Activated T-helper 2 cell treated with anti-CD3 and anti-CD28 coated beads, Interferon-gamma antibody, Interleukin-2, Interleukin-4, amounts not matched to agents 10 μg/mL and 5 μg/mL and 100 μg/mL, durations not matched to agents 14 hours and 24 hours and 36 hours (primary cell): ENCODE measurements at places on chromosomes 6 and 20.
A peak's percentile ranks its signal among the peaks of the same experiment; 100 is the strongest.

GRCh38 chr20:39886650-39887190 lies 802.3 kb downstream of the MAFB start:
- no peaks in the 10 kb centered on the region for H3K4me1 ChIP-seq
- H3K4me3 ChIP-seq, result no peak overlapping the region
- no peaks in the 10 kb centered on the region for H3K27me3 ChIP-seq
- no peaks in the 10 kb centered on the region for H3K36me3 ChIP-seq
- no peak overlapping the region for H3K27ac ChIP-seq

DNA sequence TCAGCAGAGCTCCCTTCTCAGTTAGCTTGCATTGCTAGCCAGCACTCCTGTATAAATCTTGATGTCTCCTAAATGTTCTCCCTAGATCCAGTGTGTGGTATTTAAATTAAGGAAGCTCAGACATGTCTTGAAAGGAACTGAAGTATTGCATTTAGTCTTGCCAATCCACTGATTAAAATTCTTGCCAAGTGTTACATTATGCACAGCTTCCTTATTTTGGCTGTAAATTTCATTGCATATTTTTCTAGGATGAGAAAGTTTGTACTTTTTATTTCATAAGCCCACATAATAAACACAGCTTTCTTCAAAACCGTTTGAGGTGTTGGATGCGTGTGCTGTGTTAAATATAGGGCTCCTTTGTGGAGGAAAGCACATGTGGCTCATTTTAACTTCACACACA lies 329.8 kb upstream of the FLRT3 start:
- H3K4me3 ChIP-seq, result no peak overlapping the region
- no peaks in the 10 kb centered on the region for H3K36me3 ChIP-seq
- no peak overlapping the region for H3K27ac ChIP-seq

DNA sequence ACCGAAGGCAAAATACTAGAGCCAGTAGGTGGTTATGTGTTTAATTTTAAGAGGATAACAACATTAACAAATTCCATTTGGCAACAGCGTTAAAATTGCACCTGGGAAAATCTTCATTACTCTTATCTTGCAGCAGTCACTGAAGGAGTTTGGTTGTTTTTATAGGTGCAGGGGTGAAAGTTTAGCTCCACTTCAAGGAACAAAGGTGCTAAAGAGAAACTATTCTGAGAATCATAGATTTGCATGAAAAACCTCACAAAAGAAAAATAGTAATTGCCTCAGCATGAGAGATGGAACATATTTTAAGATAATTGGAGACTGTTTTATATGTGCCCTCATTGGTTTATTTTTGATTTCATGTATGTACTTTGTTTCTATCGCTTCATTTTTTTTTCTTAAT lies 444.4 kb downstream of the UTRN start:
- peaks cover 41% of the 10 kb centered on the region for H3K36me3 ChIP-seq
- H3K4me3 ChIP-seq, result no peak overlapping the region
- H3K4me1 ChIP-seq, result peaks cover 29% of the 10 kb centered on the region
- peak overlapping the region; percentile 64 for H3K27ac ChIP-seq
- DNase-seq, result no peak

- no peak overlapping the region for H3K4me3 ChIP-seq
- peaks cover 22% of the 10 kb centered on the region for H3K4me1 ChIP-seq
- DNase-seq, result no peak
- H3K36me3 ChIP-seq, result peaks cover 81% of the 10 kb centered on the region
These were observed 60.2 kb upstream of the NEDD9 start for GRCh38 chr6:11292594-11293236.

DNA sequence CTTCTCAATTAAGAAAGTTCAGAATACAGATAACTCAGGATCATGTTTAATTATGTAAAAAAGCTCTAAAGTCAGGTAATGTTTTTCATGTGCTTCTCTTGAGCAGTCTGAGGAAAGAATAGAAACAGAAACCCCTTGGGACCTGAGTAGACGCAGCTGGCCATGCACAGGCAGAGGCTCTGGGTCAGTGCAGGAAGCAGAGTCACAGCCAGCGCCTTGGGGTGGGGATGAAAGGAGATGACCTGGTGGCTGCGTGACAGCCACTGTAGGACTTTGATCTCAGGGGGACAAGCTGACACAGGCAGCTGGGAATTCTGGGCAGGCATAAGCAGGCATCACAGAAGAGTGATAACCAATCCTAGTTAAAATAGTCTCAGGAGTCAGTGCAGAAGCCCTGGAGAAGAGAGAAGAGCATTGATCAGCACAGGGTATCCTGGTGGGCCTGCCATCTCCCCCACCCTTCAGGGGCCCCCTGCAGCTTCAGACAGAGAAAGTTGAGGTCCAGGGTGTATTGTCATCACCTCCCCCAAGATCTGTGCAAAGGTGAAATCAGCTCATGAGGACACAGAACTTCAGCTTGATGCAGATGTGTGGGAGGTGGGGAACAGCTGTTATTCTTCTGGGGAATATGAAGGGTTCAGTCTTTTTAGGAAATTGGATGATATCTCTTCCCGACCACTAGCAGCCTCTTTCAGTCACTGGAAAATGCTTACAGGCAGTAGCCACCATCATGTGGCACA lies 6.4 kb downstream of the HLA-DQB1 start:
- H3K36me3 ChIP-seq, result peaks cover 24% of the 10 kb centered on the region
- H3K4me1 ChIP-seq, result peaks cover 38% of the 10 kb centered on the region
- DNase-seq, result no peak
- H3K27ac ChIP-seq, result peak overlapping the region; percentile 35
- no peak overlapping the region for H3K4me3 ChIP-seq
- peaks cover 20% of the 10 kb centered on the region for H3K27me3 ChIP-seq

DNA sequence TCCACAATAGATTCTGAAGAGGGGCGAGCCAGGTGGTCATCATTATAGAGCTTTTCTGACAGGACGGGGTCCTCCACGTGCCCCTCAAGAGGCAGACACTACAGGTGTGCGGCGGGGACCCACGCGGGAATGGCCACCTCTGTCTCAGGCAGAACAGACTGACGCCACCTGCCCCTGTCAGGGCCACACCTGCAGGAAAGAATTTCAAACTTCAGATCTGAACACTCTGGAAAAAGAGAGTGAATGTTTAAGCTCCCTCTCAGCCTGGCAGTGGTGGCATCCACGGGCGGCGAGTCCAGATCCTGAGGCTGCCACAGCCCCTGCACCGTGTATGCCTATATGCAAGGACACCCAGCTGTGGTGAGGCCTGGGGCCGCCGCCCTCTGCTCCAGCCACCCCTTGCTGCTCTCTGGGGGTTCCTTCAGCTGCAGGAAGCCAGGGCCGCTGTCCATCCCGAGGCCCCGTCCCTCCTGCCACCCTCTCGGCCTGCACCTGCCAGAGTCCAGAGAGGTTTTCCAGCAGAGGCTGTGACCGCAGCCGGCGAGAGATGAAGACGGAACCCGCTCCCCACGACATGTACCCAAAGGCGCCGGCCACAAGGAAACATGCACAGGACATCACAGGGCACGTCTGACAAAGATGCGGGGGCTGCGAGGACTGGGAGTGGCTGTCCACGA lies 234.9 kb downstream of the ERMARD start:
- no peak for DNase-seq
- H3K36me3 ChIP-seq, result no peaks in the 10 kb centered on the region
- H3K27ac ChIP-seq, result no peak overlapping the region
- no peak overlapping the region for H3K4me3 ChIP-seq
- H3K4me1 ChIP-seq, result peaks cover 12% of the 10 kb centered on the region
- H3K27me3 ChIP-seq, result no peaks in the 10 kb centered on the region

DNA sequence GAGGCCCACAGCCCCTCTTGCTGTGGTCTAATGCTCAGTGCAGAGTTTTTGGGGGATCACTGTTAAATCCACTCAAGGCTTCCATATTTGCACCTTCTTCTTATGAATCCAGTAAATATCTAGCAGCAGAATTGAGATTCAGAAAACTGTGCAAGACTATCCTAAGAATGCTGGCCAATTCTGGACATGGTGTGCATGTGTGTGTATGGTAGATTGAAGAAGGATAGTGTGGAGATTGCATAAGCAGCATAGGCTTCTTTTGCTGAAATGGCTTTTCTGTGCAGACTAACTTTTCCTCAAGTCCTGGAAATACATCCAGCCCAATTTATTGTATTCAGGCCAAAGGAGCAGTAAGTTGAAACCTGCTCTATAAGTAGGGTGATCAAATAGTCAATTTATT lies 39.7 kb downstream of the FBXO9 start:
- no peaks in the 10 kb centered on the region for H3K27me3 ChIP-seq
- H3K27ac ChIP-seq, result no peak overlapping the region
- H3K36me3 ChIP-seq, result peaks cover 13% of the 10 kb centered on the region
- H3K4me3 ChIP-seq, result no peak overlapping the region
- peaks cover 9% of the 10 kb centered on the region for H3K4me1 ChIP-seq

GRCh38 chr6:32852844-32853540 lies 512 bp downstream of the TAP1 start:
- H3K27me3 ChIP-seq, result no peaks in the 10 kb centered on the region
- peaks cover 81% of the 10 kb centered on the region for H3K36me3 ChIP-seq
- H3K4me3 ChIP-seq, result peak overlapping the region; percentile 99
- DNase-seq, result peak; percentile 40
- H3K27ac ChIP-seq, result peak overlapping the region; percentile 84

DNA sequence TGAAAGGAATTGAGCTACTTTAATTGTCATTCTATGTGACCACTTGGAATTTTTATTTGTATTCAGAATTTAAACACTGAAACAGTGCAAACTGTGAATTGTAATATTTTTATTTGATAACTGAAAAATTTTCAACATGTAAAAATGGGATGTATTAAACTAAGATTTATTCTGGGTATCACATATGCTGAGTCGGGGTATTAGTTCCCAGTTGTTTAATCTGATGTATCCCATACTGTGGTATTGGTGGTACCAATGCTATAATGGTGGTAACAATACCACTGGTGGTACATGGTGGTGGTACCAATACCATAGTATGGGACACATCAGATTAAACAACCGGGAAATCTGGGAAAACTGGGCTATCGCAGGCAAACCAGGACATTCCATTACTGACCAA lies 79.4 kb downstream of the CDC5L start:
- no peak for DNase-seq
- H3K27ac ChIP-seq, result no peak overlapping the region
- peaks cover 2% of the 10 kb centered on the region for H3K4me1 ChIP-seq
- H3K4me3 ChIP-seq, result no peak overlapping the region

- no peaks in the 10 kb centered on the region for H3K36me3 ChIP-seq
- peaks cover 2% of the 10 kb centered on the region for H3K4me1 ChIP-seq
- no peak overlapping the region for H3K27ac ChIP-seq
- DNase-seq, result no peak
- no peaks in the 10 kb centered on the region for H3K27me3 ChIP-seq
These were observed 182.8 kb downstream of the SMOC2 start for GRCh38 chr6:168623736-168624135.

- no peak overlapping the region for H3K27ac ChIP-seq
- H3K36me3 ChIP-seq, result no peaks in the 10 kb centered on the region
- no peak overlapping the region for H3K4me3 ChIP-seq
- no peaks in the 10 kb centered on the region for H3K4me1 ChIP-seq
- DNase-seq, result no peak
- no peaks in the 10 kb centered on the region for H3K27me3 ChIP-seq
These were observed 35.0 kb downstream of the BTBD9 start for GRCh38 chr6:38604700-38605099.

DNA sequence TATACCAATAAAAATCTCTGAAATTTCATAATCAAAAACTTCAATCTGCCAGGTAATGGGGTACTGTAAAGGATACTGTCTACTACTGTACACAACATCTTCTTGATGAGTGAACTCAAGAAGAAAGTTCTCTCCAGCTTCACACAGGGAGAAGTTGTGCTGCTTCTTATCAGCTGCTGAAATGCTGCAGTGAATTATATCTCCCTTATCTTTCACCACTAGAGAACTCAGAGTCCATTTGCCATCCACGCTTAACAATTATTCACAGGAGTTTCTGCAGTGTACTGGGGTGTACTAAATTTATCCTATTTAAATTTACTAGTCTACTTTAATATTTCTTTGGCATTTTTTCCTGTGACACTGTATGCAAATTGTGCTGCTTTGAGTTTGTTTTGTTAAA lies 384.8 kb downstream of the TFAP2B start:
- H3K4me3 ChIP-seq, result no peak overlapping the region
- no peaks in the 10 kb centered on the region for H3K27me3 ChIP-seq
- no peaks in the 10 kb centered on the region for H3K36me3 ChIP-seq
- no peak overlapping the region for H3K27ac ChIP-seq
- no peak for DNase-seq

DNA sequence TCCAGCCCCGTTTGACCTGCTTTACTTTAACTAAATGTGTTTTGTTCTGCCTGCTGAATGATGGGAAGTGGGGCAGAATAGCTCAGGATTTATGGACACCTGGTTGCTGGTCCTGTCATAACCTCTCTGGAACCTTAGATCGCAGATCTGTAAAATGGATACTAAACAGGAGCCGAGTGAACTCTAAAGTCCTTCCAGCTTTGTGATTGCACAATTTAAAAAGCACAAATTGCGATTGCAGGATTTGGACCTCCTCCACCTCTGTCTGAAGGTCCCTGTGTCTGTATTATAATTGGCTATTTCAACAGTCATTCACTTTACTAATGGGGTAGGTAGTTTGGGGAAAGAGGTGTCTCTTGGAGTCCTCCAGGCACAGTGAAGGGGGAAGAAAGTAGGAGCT lies 220.4 kb downstream of the LY86 start:
- no peaks in the 10 kb centered on the region for H3K36me3 ChIP-seq
- no peak overlapping the region for H3K4me3 ChIP-seq
- peaks cover 26% of the 10 kb centered on the region for H3K27me3 ChIP-seq
- H3K4me1 ChIP-seq, result peaks cover 19% of the 10 kb centered on the region

DNA sequence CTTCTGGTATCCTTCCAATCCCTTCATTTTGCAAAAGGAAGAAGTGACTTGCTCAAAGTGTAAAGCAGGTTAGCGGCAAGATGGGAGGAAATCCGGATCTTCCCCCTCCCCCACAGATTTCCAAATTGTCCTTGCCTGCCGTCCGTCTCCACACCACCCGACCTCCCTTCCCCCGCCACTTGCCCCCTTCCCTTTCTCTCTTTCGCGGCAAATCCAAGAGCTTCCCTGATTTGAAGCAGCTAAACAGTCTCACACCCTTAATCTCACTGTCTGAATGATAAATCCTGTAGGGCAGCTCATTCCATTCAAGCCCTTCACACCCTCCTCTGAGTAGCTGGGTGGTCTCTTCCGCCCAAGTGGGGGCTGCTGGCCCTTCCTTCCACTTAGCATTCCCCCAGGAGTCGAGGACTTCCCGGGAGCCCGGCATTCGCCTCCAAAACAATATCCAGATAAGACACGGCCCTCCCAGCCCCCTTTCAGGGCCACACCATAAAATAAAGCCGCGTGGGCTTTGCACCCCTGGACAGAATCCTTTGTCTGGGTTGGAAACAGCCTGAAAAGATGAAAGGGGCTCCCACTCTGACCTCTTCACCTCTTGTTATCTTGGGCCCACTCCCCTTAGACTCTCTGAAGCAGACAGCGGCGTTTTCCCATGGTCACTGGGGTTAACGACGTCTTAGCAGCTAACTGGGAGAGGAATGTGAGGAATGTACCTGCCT lies 44.0 kb upstream of the PIM1 start:
- no peak overlapping the region for H3K27ac ChIP-seq
- no peak for DNase-seq
- no peak overlapping the region for H3K4me3 ChIP-seq
- no peaks in the 10 kb centered on the region for H3K36me3 ChIP-seq
- H3K27me3 ChIP-seq, result peaks cover 15% of the 10 kb centered on the region

GRCh38 chr20:33105316-33105924 lies 26.0 kb downstream of the BPIFB4 start:
- no peak overlapping the region for H3K4me3 ChIP-seq
- H3K36me3 ChIP-seq, result no peaks in the 10 kb centered on the region
- no peaks in the 10 kb centered on the region for H3K27me3 ChIP-seq
- H3K4me1 ChIP-seq, result no peaks in the 10 kb centered on the region

- no peaks in the 10 kb centered on the region for H3K36me3 ChIP-seq
These were observed 459.9 kb downstream of the BCKDHB start for GRCh38 chr6:80566361-80566760.
